ENCODE measurements at places on chromosomes 16 and 17.

DNA sequence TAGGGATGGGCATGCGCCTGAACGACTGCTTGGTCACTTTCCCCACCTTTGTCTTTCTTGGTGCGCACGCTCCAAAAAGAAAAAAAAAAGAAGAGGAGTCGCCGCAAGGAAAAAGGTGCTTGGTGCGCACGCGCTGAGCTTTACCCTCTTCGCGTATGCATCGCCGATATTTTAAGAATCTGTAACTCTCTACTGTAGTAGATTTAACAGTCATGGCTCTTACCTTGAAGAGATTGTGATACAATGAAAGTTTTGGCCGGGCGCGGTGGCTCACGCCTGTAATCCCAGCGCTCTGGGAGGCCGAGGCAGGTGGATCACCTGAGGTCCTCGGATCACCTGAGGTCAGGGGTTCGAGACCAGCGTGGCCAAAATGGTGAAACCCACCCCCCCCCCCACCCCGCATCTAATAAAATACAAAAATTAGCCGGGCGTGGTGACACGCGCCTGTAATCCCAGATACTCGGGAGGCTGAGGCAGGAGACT is 609 bp upstream of the FXR2 start:
- no peak for DNase-seq

DNA sequence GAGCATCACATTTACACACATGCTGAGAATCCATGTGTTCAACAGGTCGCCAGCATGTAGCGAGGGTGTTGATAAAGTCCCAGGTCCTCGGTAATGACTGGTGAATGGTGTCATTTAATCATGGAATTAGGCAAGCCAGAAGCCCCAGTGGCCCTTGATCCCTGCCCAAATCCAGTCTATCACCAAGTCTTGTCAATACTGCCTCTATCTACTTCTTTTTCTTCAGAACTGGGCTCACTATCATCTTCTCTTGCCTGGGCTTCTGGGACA is 31.3 kb upstream of the MED13 start:
- DNase-seq = no peak

- no peak for DNase-seq
These were observed 16.4 kb upstream of the MARCHF10 start for GRCh38 chr17:62824290-62825131.

DNA sequence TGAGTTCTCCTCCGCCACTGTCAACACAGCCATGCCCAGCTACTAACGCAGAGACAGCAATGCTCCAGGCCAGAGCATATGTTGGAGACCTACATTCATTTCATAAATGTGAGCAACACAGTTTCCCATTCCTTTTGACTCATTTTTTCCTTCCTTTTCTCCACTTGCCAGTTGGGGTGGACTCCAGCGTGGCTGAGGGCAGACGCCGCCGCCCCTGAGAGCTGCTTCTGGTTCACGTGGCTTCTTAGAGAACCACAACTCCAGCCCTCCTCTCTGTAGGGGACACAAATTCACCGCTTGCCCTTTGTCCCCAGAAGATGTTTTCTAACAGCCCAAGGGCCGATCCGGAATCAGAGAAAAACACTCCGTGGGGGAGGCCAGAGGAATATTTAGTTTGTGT is 45.8 kb upstream of the ZCCHC14 start:
- no peak for DNase-seq

- DNase-seq = no peak
These were observed 8.3 kb upstream of the CLUH start for GRCh38 chr17:2719861-2720260.
